ENCODE measurements at places on chromosomes 6 and 20. TPM values are rescaled to one million over a fixed set of nuclear protein-coding genes. Genes with fewer than 3 reads are reported as not detected.

Gene LTA
- 2.2 TPM for polyA plus RNA-seq

Gene HSF2
- polyA plus RNA-seq, result 34.1 TPM

Gene ZSCAN9
- polyA plus RNA-seq, result 9.7 TPM

Gene CALHM4
- polyA plus RNA-seq, result 0.14 TPM

Gene DSP
- polyA plus RNA-seq, result 64.6 TPM

Gene SIRPB1
- 1.2 TPM for polyA plus RNA-seq

Gene C20orf144
- 0.23 TPM for polyA plus RNA-seq

Gene RWDD2A
- polyA plus RNA-seq, result 4.3 TPM

Gene REM1
- polyA plus RNA-seq, result 1.2 TPM

Gene ELOVL4
- polyA plus RNA-seq, result 30.6 TPM

Gene CRISP3
- polyA plus RNA-seq, result 0.48 TPM

Gene FAM50B
- polyA plus RNA-seq, result 11.2 TPM

Gene HMGCLL1
- polyA plus RNA-seq, result 0.34 TPM

Gene XKR7
- 0.02 TPM for polyA plus RNA-seq

Gene IL20RA
- polyA plus RNA-seq, result 3.4 TPM

Gene KCNK5
- 2.6 TPM for polyA plus RNA-seq

Gene ENPP3
- polyA plus RNA-seq, result 50.5 TPM

Gene TMEM200A
- polyA plus RNA-seq, result 3.9 TPM

Gene BPI
- 0.57 TPM for polyA plus RNA-seq

Gene MEP1A
- 0.71 TPM for polyA plus RNA-seq

Gene USP49
- polyA plus RNA-seq, result 1.1 TPM

Gene CAP2
- polyA plus RNA-seq, result 4.9 TPM

Gene TMEM151B
- 0.50 TPM for polyA plus RNA-seq

Gene OLIG3
- 0.09 TPM for polyA plus RNA-seq

Gene UBE2C
- 25.1 TPM for polyA plus RNA-seq

Gene SOX18
- 17.2 TPM for polyA plus RNA-seq

Gene TINAG
- 0.11 TPM for polyA plus RNA-seq

Gene PDYN
- polyA plus RNA-seq, result 1.3 TPM

Gene TEAD3
- 13.6 TPM for polyA plus RNA-seq

Gene BMP2
- polyA plus RNA-seq, result 0.78 TPM

Gene RBPJL
- polyA plus RNA-seq, result 0.07 TPM

Gene FLRT3
- 7.5 TPM for polyA plus RNA-seq

Gene SEMG1
- 0.78 TPM for polyA plus RNA-seq

Gene DZANK1
- polyA plus RNA-seq, result 3.3 TPM

Gene TAGAP
- 13.9 TPM for polyA plus RNA-seq

Gene CYP21A2
- 15.7 TPM for polyA plus RNA-seq

Gene FNDC1
- polyA plus RNA-seq, result 0.07 TPM

Gene ID1
- 138 TPM for polyA plus RNA-seq

Gene SPDEF
- polyA plus RNA-seq, result 0.55 TPM

Gene KIAA0408
- polyA plus RNA-seq, result 1.0 TPM

Gene CD93
- polyA plus RNA-seq, result 16.4 TPM

Gene POM121L2
- not detected for polyA plus RNA-seq

Gene MTFR2
- polyA plus RNA-seq, result 4.4 TPM

Gene TREM1
- polyA plus RNA-seq, result 1.9 TPM

Gene CRIP3
- 11.0 TPM for polyA plus RNA-seq

Gene ULBP2
- 2.3 TPM for polyA plus RNA-seq

Gene MUC22
- 0.02 TPM for polyA plus RNA-seq

Gene SLC29A1
- 17.9 TPM for polyA plus RNA-seq

Gene SGK2
- 1.2 TPM for polyA plus RNA-seq

Gene RAET1L
- polyA plus RNA-seq, result 3.1 TPM
